NCI-H2029 treated with DMSO at 0.1 percent for 48 hours (cell line): ENCODE measurements at places on chromosomes 16 and 17.

GRCh38 chr17:6789146-6789545, 13.1 kb downstream of the FBXO39 start:
- DNase-seq = no peak

DNA sequence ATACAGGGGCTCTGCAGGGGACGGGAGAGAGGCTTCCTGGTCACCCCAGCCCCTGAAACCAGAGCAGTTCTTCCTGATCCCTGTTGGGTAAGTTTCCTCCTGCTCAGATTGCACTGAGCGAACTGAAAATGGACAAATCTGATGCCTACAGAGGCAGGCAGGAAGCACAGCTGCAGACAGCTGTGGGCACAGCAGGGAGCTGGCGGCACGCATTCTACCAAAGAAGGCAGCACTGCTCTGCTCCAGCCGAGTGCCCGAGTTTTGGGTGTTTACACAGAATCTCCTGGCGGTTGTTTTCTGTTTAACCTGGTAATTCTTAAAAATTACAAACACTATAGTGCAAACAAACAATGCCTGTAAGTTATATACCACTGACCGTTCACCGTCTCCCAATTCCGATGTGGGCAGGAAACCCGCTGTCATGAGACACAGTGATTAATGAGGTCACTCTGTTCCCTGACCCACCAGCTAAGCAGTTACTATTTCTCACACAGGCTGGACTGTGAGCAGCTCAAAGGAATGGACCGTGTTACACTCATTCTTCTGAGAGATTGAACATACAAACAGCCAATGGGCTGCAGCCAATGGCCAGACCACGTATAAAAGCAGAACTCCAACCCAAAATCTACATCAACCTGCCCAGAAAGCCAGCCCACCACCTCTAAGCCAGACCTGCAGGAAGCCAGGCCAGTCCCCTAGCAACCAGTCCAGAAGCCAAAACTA, 25.5 kb downstream of the NSMCE1 start:
- no peak for DNase-seq

DNA sequence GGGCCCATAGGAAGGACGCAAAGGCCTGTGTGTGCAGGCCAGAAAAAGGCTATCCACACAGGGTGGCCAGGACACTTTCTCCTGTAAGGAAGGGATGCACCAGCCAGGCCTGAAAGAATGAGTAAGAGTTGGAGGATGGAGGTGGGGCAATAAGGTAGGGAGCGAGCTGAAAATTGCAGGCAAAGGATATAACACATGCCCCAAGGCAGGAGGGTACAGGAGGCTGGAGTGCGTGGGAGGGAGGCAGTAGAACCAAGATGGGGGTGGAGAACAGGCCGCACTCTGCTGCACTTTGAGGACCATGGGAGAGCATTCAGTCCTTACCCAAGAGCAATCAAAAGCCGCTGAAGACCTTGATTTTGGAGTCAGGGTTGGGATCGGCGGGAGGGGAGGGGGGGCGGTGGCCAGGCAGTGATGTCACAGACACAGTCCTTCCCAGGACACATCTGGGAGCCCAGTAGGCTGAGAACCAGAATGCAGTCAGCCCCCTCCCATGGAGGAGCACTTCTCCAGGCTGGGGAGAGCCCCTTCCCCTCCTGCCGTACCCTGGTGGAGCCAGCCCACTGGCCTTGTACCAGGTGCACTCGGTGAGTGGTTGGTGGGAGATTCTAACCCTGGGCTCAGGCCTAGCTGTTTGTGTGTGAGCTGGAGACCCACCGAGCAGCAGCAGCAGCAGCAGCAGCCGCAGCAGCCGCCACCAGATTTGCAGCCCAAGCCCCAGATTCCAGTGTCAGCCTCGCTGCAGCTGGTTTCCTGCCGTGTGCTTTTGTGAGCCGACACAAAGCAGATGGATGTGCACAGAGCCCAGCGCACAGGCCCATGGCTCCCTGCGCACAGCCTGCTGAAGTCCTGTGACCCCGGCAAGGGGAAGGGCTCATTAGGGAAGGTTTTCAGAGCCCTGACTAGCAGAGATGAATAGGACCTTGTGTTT, 17.5 kb downstream of the ANKRD40 start:
- no peak for DNase-seq

DNA sequence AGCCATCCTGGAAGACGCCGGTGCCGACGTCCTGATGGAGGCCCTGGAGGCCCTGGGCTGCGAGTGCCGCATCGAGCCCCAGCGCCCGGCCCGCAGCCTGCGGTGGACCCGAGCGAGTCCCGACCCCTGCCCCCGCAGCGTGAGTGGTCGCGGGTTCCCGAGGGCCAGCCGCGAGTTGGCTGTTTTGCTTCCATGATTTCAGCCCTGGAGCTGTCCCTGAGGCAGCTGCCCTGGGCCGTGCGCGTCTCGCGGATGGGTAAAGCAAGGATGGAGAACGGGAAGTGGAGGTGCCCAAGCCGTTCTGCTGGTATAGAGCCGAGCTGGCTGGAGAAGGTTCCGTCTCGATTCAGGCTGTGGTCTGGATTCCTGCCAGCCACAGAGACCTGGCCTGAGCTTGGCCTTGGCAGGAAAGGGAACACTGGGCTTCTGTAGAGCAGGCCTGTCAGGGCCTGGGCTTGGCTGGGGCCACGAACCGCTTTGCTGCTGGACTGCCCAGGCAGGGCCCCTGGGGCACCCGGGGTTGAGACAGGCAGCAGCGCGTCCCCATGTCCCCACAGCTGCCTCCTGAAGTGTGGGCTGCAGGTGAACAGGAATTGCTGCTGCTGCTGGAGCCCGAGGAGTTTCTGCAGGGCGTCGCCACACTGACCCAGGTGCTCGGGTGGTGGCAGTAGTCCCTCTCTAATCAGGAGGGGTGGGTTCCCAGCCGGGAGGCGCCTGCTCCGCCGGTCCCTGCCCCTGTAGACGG, 941 bp upstream of the MRPS34 start:
- no peak for DNase-seq

GRCh38 chr16:11503566-11503965, 83.2 kb downstream of the LITAF start:
- no peak for DNase-seq

DNA sequence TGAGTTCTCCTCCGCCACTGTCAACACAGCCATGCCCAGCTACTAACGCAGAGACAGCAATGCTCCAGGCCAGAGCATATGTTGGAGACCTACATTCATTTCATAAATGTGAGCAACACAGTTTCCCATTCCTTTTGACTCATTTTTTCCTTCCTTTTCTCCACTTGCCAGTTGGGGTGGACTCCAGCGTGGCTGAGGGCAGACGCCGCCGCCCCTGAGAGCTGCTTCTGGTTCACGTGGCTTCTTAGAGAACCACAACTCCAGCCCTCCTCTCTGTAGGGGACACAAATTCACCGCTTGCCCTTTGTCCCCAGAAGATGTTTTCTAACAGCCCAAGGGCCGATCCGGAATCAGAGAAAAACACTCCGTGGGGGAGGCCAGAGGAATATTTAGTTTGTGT, 45.8 kb upstream of the ZCCHC14 start:
- DNase-seq = no peak
